ENCODE measurements at places on chromosomes 12 and 14.

DNA sequence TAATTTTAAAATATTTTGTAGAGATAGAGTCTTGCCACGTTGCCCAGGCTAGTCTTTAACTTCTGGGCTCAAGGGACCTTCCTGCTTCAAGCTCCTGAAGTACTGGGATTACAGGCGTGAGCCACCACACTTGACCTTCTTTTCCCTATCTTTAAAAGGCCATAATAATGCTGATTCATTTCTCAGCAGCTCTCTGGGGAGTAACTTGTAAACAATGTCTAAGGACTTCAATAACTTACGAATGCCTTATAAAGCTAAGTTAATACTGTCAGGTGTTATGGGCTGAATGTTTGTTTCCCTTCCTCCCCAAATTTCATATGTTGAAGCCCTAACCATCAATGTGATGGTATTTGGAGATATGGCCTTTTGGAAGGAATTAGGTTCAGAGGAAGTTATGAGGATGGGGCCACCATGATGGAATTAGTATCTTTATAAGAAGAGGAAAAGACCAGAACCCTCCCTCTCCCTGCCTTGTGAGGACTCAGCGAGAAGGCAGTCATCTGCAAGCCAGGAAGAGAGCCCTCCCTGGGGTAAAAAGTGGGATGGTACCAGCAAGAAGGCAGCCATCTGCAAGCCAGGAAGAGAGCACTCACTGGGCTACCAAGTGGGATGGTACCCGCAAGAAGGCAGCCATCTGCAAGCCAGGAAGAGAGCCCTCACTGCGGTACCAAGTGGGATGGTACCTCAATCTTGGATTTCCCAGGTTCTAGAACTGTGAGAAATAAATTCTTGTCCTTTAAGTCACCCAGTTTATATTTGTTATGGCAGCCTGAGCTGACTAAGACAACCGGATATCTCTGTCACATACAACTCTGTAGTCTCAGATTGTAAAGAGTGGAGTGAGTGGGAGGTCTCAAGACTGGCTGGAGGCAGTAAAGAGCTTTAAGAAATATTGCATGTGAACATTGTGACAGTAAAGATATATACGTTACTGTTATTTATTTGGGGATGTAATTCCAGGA lies 16.3 kb upstream of the YBX3 start:
- DNase-seq, result no peak

DNA sequence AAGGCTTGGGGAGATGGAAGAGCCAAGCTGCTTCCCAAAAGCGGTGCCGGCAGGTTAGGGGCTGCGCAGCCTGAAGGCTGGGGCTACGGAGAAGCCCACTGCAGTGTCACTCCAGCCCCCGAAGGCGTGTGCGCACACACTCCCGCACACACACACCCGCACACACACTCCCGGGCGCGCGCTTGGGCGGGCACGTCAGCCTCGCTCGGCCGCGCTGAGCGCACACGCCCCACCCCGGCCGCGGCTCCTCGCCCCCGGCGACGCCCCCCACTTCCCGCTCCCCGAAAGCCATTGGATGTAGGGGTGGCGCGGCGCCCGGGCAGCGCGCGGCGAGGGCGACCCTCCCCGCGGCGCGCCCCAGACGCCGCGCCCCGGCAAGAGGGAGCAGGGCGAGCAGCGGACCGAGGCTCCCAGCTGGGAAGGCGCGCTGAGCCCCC lies at the start of gene KCNK10:
KCNK10 (minus strand) TSS at position 184 of the 437 bp plus-strand sequence. CDS start 471 bp downstream, outside the sequence.
- DNase-seq, result no peak

DNA sequence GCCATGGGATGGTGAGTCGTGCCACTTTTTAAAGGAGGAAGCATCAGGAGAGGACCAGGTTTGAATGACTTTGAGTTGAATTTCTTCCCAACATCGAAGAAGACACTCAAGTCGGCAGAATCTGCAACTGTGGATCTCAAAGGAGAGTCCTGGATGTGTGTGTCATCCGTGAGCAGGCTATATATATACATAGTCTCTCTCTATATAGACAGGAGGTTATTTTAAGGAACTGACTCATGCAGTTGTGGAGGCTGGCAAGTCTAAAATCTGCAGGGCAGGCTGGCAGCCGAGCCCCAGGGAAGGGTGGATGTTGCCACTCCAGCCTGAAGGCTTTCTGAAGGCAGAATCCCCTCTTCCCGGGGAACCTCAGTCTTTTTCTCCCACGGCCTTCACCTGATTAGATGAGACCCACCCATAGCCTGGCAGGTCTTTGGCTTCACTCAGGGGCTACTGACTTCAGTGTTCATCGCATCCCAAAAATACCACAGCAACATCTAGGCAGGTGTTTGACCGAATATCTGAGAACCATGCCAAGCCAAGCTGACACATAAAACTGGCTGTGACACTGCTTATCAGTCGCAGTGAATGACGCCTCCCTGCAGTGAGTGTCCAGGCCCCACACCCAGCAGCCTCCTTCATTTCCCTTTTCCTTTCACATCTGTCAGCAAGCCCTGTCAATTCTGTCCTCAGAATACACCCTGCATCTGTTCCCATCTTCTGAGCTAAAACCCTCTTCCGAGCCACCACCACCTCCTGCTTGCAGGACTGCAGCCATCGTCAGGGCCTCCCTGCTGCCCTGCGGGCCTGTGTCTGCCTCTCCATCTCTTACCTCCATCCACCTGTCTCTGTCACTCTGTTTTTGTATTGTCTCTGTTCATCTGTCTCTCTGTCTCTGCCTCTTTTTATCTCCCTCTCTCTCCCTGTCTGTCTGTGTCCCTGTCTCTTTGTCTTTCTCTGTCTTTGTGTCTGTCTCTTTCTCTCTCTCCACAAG lies 54.0 kb downstream of the ZNF664 start:
- DNase-seq, result no peak

DNA sequence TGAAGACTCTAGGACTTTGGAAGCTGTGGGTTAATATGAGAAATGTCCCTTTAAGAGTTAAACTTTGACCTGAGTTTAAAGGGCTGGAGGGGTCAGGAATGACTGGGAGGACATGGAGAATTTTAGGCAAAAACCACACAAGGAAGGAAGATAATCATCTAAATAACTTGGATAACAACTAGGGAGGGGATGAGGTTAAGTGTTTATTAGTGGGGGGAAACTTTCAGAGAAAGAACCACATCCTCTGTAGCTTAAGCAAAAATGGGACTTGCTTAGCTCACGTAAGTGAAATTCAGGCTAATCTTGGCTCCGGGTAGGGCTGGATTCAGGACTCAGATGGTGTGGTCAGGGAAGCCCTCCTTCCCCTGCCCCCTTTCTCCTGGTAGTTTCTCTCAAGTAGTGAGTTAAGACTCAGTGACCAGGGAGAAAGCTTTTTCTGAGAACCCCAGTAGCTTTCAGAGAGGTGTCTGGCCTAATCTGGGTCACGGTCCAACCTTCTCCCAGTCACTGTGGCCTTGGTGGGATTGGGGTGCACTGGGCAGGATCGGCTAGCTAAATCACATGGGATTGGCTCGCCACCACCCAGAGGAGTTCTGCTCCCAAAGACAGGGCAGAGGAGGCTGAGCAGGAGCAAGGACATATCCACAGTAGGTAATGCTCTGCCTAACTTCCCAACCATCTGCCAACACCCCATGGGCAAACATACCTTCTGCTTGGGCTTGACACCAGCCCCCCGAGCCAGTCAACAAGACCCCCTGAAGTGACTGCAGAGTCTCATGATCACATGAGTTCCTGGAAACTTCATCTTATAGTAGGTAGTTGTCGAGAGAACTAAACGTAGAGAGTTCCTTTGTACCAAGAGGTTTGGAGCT lies 52.8 kb downstream of the ARF6 start:
- DNase-seq, result peak; percentile 36

GRCh38 chr12:13573698-13574321 lies 377.3 kb downstream of the EMP1 start:
- DNase-seq, result no peak

DNA sequence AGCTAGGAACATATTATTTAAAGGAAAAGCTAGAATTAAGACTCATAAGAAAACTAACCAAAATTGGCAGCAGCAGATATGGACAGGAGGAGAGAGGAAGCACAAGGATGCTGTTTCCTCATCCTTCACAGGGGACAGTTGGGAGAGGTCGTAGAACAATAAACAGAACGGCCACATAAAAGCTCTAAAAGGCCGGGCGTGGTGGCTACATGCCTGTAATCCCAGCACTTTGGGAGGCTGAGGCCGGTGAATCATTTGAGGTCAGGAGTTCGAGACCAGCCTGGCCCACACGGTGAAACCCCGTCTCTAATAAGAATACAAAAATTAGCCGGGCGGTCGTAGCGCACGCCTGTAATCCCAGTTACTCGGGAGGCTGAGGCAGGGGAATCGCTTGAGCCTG lies 10.5 kb downstream of the TCL1B start:
- DNase-seq, result no peak

GRCh38 chr12:107267604-107268003 lies 174.3 kb upstream of the CRY1 start:
- DNase-seq, result no peak

GRCh38 chr12:116631619-116632018 lies 72.4 kb downstream of the MAP1LC3B2 start:
- no peak for DNase-seq

DNA sequence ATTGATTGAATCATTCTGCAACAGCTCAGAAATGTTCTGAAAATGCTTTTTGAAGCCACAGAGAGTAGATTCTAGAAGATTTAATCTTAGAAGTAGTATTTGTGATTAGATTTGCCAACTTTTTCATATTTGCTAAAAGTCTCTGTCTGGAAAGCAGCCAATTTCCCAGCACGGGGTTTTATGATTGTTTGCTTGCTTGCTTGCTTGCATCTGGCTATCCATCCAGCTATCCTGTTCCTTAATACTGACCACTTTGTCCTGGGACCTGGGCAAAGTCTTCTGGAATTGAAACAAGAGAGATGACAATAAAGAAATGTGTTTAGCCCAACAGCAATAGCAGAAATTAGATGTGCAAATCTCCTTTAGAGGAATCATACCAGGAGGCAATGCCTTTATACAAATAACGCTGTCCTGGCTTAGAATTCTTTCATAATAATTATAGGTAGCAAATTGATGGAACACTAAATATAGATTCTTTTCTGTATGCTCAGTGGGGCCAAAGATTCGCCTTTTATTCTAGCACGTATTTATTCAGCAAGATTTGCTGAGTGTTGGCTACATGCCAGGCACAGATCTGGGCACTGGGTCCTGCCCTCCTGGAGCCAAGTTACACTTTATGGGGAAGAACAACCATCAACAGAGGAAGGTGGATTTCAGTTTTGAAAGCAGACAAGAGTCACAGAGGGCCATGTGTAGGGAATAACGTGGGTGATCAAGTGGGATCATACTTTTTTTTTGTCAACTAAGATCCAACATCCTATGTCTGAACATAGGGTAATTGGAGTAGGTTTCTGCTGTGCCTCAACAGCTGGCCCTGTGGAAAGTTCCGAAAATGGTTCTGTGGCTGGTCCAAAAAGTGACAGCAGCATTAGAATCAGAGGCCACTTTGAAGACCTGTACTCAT lies 25.3 kb downstream of the MYBPC1 start:
- DNase-seq, result no peak

- DNase-seq, result no peak
Measured at GRCh38 chr12:29537298-29537697, 39.8 kb upstream of the OVCH1 start.

GRCh38 chr12:14207905-14208551 lies 157.5 kb upstream of the ATF7IP start:
- no peak for DNase-seq

DNA sequence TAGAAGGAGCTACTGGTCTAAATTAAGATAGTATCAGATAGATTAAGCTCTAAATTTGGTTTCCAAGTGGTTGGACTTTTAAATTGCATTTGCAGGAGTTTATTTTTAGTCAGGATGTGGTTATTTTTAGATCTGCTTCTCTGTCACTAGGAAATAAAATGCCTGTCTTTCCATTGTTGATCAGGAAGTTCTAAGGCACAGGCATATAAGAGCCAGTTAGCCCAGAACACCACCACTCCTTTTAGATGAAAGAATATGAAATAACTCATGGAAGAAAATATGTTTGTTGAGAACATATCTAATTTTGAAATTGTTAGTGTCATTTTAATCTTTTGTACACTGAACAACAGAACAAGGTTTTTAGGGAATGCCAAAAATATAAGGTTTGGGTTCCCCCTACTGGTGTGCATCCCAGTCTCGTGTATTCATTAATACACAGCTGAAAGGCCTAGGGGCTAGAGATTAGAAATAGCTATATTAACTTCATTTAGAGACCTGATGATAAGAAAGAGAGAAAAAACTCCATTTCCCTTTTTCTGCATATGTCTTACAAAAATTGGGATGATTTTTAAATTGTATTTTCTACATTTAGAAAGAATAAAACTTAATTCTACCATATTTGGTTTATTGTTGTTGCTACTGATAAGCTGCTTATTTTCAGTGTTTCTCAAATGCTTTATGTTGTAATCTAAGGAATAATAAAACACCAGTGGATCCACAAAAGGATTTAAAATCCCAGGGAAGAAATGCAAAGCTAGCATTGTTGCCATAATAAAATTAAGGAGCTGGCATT lies 67.2 kb downstream of the RIC8B start:
- peak; percentile 62 for DNase-seq

DNA sequence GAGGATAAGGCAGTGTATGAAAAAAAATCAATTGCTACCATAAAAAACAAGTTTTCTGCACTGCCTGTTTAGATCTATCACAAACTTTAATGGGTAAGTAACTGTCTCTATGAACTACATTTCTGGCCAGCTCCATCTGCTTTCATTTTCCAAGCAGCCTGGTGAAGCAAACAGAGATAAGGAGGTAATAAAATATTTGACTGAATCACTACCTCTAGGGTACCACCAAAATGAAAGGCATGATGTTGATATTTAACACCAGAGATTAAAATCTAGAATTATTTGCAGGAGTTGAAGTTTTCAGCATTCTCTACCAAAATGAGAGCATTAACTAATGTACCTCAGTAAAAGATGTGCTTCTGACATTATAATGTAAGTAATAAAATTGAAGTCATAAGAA lies 863.5 kb upstream of the MGAT4C start:
- no peak for DNase-seq

DNA sequence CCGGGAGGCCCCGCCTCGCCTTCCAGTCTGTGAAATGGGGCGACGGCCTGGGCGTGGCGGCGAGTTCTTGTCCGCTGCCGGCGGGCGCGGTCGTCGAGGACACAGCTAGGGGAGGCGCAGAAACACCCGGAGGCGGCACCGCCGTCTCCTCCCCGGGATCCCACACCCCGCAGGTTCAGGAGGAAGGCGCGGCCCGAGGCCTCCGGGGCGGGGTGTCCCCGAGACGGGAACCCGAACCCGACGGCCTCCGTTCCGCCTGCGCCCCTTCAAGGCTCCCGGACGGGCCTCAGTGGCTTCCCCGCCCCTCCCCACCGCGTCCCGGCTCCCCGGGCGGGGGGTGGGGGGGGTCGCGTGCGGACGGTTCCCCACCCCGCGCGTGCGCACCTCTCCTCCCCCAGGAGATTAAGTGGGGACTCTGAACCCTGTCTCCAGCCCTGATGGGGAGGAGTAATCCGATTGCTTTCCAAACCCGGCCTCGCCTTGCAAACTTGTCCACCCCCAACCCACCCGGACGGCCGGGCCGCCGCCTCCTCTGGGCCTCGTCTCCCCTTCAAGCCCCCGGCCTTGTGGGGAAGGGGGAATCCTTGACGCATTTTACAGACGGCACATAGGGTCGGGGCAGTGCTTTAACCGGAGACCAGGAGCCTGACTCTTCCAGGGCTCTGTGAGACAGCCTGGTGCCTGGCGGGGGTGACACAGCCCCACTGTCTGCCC lies 35.3 kb upstream of the ANKRD9 start:
- peak; percentile 35 for DNase-seq

GRCh38 chr14:34633742-34634141 lies 3.8 kb upstream of the SNX6 start:
- DNase-seq, result no peak
